Gastroesophageal sphincter (tissue), 4 donors: ENCODE measurements at places on chromosomes 2 and 18. TPM values are rescaled to one million over a fixed set of nuclear protein-coding genes. Genes with fewer than 3 reads are reported as not detected.
A peak's percentile ranks its signal among the peaks of the same experiment; 100 is the strongest.

DNA sequence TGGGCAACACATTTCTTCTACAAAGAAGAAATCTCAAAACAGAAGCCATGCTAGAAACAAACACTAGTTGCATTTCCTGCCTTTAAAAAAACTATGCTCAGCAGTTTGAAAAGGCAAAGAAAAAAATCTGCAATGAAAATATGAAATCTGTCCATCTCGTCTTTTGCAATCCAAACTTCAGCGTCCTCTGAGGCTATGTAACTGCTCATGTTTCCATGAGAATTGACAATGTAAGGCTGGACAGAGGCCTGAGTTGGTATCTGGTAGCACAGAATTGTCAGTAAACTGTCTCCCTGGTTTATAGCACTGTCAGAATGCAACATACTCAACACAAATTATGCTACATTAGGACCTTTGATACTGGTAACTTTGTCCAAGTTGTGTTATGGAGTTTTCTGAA lies 429.9 kb downstream of the ARHGAP15 start:
- ATAC-seq, result no peak

DNA sequence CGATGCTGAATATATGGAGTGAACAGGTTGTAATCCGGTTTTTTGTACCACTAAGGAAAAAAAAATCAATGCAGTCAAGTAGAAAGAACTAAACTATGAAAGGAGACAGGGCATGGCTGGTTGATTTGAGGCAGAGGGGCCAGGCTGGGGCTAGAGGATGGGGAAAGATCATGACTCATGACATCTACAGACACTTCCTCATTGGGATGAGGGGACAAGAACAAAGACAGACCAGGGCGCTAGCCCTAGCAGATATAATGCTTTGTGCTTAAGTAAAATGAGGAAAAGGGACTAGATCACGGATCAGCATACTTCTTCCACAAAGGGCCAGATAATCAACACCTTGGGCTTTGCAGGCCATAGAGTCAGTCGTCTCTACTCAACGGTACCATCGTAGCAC lies 55.8 kb downstream of the ST6GAL2 start:
- no peak for ATAC-seq

DNA sequence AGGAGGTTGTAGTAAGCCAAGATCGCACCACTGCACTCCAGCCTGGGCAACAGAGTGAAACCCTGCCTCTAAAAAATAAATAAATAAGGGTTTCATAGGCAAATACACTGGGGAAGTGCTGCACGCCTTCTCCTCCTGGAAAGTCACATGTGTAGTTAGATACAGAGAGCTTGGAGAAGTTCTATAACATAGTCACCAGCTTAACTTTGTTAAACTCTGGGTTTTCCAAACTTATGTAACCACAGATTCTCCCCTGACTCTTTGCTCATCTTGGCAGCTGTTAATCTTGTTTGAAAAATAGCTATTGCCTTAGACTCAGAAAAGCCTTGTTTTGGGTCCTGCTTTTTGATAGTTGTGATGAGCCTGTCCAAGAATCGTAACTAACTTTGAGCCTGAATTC lies 25.2 kb downstream of the KIAA2012 start:
- no peak for ATAC-seq

- ATAC-seq, result no peak
Measured at GRCh38 chr2:20640411-20641122, 10.3 kb downstream of the HS1BP3 start.

- no peak for ATAC-seq
Measured at GRCh38 chr18:23574611-23575308, 11.5 kb downstream of the NPC1 start.

DNA sequence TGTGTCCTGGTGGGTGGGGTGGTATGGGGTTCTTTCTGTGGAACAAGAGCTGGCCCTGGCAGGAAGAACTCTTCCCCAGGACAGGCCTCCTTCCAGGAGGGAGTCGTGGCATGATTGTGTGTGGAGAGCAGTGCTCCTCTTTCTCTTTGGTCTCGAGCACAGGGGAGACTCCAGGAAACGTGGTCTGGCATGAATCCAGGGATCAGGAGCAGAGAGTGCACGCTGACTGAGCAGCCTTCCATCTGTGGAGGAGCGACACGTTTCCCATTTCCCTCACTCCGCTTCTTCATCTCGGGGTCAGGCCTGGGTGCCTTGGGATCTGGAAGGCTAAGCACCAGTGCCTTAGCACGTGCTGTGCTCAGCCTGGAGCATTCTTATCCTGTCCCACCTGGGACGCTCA lies 132.0 kb upstream of the HDAC4 start:
- ATAC-seq, result no peak

DNA sequence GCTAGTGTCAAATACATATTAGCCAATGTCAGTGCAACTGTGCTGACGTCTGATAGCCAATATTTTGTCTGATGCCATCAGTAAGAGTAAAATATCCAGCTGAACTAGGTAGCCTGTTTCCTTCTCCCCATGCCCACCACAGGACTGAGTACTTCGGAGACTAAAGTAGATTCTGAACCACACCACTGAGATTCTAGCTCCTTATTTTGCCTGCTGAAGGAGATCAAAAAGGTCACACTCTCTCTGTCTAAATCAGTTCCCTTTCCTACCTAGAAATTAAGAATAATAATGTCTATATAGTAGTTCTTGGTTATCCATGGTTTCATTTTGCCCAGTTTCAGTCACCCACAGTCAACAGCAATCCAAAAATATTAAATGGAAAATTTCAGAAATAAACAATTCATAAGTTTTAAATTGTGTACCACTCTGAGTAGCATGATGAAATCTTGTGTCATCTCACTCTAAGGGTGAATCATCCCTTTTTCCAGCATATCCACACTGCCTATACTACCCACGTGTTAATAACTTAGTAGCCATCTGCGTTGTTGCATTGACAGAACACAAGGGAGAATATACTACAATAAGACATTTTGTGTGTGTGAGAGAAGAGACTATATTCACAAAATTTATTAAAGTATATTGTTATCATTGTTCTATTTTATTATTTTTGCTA lies 1043.3 kb upstream of the PIK3C3 start:
- ATAC-seq, result no peak

DNA sequence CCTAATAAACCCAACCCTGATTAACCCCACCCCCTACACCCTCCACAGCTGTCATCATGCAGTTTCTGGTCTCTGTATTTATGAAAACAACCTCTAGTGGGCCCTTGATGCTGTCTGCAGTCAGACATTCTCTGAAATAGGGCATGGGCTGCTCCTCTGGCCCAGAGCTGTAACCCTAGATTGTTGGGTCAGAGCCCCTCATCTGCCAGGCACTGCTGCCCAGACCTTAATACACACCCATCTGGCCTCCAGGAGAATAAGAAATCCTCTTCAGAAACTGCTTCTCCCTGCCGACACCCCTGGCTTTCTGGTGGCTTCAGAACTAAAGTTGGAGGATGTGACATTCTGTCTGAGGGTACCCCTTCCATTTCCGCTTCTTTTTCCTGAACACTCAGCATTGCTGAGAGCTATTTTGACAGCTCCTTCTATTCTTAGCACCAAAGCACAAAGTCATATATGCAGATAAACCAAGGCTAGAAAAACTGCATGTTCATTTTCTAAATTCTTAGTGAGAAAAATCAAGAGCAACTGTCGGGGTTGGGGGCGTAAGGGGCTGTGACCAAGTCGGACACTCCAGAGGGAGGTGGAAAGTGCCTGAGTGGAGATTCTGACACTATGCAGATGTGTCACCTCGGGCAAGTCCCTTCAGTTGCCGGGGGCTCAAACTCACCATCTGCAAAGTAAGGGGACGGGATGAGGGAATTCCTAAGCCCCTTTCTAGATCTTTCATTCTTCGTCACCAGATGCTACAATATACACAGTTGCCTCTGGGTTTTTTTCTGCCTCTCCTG lies 28.7 kb downstream of the SRSF7 start:
- no peak for ATAC-seq

- no peak for ATAC-seq
Measured at GRCh38 chr2:70089220-70089982, 2.1 kb downstream of the PCBP1 start.

DNA sequence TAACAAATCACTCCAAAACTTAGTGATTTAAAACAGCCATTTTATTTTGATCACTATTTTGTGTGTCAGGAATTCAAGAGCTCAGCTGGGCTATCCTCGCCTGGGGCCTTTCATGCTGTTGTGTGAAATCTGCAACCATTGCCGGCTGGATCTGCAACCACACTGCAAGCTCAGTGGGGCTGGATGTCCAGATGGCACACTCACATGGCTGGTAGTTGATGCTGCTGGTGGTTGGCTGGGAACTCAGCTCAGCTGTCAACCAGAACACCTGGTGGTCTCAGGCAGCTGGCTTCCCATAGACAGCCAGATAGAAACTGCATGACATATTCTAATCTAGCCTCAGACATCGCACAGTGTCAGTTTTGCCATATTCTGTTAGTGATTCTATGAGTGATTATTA lies 30.6 kb upstream of the AP1S3 start:
- no peak for ATAC-seq

DNA sequence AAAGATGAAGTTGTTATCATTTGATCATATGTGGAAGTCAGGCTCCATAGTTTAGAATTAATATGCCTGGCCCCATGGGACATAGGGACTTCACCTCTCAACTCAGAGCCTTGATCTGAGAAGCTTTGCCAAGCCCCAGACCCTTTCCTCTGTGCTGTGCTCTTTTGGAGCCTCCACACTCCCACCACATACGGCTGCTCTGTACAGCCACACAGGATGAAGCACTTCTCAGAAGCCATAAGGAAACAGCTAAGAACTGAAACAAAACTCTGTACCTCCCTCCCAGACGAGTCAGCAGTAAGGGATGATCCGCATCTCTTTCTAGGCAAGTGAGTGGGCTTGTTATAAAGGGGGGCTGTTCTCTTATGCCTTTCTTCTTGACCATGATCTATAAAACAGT lies 66.5 kb downstream of the CAB39 start:
- ATAC-seq, result no peak

DNA sequence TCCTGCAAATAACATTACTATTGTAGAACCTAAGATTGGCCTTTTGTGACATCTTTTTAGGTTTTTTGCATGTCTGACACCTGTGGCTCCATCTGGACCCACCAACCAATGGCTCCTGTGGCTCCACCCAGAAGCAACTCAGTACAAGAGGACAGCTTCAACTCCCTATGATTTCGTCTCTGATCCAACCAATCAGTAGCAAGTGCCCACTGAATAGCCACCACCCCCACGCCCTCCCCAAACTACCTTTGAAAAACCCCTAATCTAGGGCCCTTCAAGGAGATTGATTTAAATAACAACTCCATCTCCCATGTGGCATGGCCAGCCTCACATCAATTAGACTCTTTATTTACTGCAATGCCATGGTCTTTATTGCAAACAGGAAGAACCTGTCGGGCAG lies 23.6 kb downstream of the MPP4 start:
- no peak for ATAC-seq

DNA sequence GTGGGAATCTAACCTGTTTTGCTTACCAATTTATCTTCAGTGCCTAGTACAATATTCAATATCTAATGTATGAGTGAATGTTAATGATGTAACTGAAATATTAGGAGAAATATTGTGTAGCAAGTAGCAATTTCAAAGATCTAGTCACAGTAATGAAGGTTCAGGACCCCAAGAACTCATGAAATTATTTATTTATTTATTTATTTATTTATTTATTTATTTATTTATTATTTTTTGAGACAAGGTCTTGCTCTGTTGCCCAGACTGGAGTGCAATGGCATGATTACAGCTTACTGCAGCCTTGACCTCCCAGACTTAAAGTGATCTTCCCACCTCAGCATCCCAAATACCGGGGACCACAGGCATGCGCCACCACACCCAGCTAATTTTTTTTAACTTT lies 126.9 kb downstream of the KCNJ3 start:
- no peak for ATAC-seq

- ATAC-seq, result no peak
Measured at GRCh38 chr2:108304975-108305374, 16.3 kb downstream of the SULT1C2 start.

DNA sequence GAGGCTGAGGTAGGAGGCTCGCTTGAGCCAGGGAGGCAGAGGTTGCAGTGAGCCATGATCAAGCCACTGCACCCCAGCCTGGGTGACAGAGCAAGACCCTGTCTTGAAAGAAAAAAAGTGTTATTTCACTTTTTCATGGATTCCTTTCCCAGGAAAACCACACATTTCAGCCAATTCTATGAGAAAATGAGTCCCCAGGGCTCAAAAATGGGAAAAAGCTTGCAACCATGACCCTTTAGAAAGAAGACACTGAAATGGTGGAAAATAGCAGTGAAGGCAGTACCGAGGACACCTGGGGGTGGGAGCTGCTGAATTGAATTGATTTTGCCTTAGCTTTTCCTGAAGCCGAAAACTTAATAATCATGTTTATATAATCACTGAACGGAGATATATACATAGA lies 284.2 kb upstream of the HDAC4 start:
- no peak for ATAC-seq

DNA sequence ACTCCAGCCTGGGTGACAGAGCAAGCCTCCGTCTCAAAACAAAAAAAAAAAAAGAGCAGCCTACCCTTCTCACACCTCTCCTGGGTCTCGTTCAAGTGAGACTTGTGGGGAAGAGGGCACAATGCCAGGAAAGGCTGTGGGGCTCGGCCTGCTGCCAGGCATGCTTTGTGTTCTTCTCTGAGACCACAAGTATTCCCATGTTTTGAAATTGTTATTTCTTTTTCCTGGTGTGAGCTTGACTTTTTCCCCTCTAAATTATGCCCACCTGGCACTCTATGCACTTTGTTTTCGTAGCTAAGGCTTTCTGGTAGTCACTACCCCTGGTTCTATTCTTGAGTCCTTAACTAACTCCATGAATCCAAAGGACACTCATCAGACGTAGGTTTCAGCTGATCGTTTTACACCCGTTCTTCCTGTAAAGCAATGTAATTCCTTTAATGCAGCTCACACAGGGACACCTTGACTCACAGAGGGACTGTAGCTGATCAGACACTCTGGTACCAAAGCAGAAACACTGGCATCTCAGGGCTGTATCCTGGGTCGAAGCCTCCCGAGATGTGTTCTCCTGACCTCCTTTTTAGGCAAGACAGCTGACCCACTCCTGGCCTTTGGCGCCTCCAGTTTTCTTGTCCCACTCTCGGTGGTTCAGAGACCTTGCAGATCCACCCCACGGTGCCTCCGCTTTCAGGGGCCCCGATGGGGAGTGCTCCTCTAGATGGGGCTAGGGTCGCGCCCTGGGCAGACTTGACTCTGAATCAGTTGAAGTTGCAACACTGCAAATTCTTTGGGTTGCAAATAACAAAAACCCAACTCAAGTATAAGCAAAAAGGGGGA lies 193.3 kb upstream of the AGAP1 start:
- ATAC-seq, result no peak

GRCh38 chr2:98548920-98549818 lies 59.1 kb downstream of the COA5 start:
- no peak for ATAC-seq

GRCh38 chr2:55025627-55026026 lies 24.6 kb downstream of the RTN4 start:
- ATAC-seq, result no peak

GRCh38 chr2:28004086-28004485 lies 113.6 kb downstream of the BABAM2 start:
- no peak for ATAC-seq

GRCh38 chr18:44324361-44324760 lies 356.3 kb upstream of the SETBP1 start:
- no peak for ATAC-seq

- peak; percentile 62 for ATAC-seq
Measured at GRCh38 chr2:224948859-224949258, 93.4 kb downstream of the DOCK10 start.

FEV gene
- not detected for total RNA-seq

C2orf80 gene
- total RNA-seq, result not detected

ACVR1C gene
- 1.1 TPM for total RNA-seq

ASXL3 gene
- 2.2 TPM for total RNA-seq

BOLL gene
- not detected for total RNA-seq
